ENCODE measurements at places on chromosomes 5 and 9. TPM values are rescaled to one million over a fixed set of nuclear protein-coding genes. Genes with fewer than 3 reads are reported as not detected.
A peak's percentile ranks its signal among the peaks of the same experiment; 100 is the strongest.

GRCh38 chr5:141503681-141504080 lies 14.8 kb downstream of the PCDHGC5 start:
- H3K27ac ChIP-seq: no peak overlapping the region
- H3K36me3 ChIP-seq: peaks cover 49% of the 10 kb centered on the region
- no peaks in the 10 kb centered on the region for H3K27me3 ChIP-seq

Gene UNC13B
- 8.1 TPM for polyA plus RNA-seq

- no peak for DNase-seq
- H3K4me3 ChIP-seq: no peak overlapping the region
- H3K36me3 ChIP-seq: no peaks in the 10 kb centered on the region
- no peak overlapping the region for H3K27ac ChIP-seq
Measured at GRCh38 chr5:172858990-172859811, 25.1 kb downstream of the ERGIC1 start.

- H3K4me1 ChIP-seq: no peaks in the 10 kb centered on the region
- H3K27me3 ChIP-seq: no peaks in the 10 kb centered on the region
- H3K36me3 ChIP-seq: no peaks in the 10 kb centered on the region
- no peak overlapping the region for H3K4me3 ChIP-seq
- H3K27ac ChIP-seq: no peak overlapping the region
Measured at GRCh38 chr5:31121224-31121623, 72.3 kb upstream of the CDH6 start.

GRCh38 chr5:1315709-1316587 lies 21.1 kb upstream of the TERT start:
- no peak for DNase-seq
- no peak overlapping the region for H3K27ac ChIP-seq
- no peak overlapping the region for H3K4me3 ChIP-seq

GRCh38 chr5:35274839-35275509 lies 44.7 kb upstream of the PRLR start:
- no peak overlapping the region for H3K27ac ChIP-seq
- no peaks in the 10 kb centered on the region for H3K27me3 ChIP-seq
- no peak for DNase-seq
- H3K4me3 ChIP-seq: no peak overlapping the region
- H3K36me3 ChIP-seq: no peaks in the 10 kb centered on the region
- H3K4me1 ChIP-seq: no peaks in the 10 kb centered on the region

- DNase-seq: no peak
- no peaks in the 10 kb centered on the region for H3K27me3 ChIP-seq
- H3K4me1 ChIP-seq: no peaks in the 10 kb centered on the region
Measured at GRCh38 chr5:60672693-60673264, 27.2 kb downstream of the DEPDC1B start.

Gene CENPH
- polyA plus RNA-seq: 14.6 TPM

Gene PLAC8L1
- polyA plus RNA-seq: 0.55 TPM

GRCh38 chr5:1052641-1053390 lies 44.2 kb downstream of the NKD2 start:
- H3K27ac ChIP-seq: no peak overlapping the region
- no peak overlapping the region for H3K4me3 ChIP-seq
- H3K4me1 ChIP-seq: peaks cover 3% of the 10 kb centered on the region
- peak; percentile 44 for DNase-seq

Gene CDKN2B
- polyA plus RNA-seq: 6.3 TPM

Gene IFNA8
- not detected for polyA plus RNA-seq

GRCh38 chr5:78675956-78676730 lies 27.6 kb upstream of the LHFPL2 start:
- no peaks in the 10 kb centered on the region for H3K36me3 ChIP-seq
- no peaks in the 10 kb centered on the region for H3K27me3 ChIP-seq
- no peak for DNase-seq
- H3K4me1 ChIP-seq: peaks cover 12% of the 10 kb centered on the region
- no peak overlapping the region for H3K4me3 ChIP-seq

Gene DOCK8
- not detected for polyA plus RNA-seq

DNA sequence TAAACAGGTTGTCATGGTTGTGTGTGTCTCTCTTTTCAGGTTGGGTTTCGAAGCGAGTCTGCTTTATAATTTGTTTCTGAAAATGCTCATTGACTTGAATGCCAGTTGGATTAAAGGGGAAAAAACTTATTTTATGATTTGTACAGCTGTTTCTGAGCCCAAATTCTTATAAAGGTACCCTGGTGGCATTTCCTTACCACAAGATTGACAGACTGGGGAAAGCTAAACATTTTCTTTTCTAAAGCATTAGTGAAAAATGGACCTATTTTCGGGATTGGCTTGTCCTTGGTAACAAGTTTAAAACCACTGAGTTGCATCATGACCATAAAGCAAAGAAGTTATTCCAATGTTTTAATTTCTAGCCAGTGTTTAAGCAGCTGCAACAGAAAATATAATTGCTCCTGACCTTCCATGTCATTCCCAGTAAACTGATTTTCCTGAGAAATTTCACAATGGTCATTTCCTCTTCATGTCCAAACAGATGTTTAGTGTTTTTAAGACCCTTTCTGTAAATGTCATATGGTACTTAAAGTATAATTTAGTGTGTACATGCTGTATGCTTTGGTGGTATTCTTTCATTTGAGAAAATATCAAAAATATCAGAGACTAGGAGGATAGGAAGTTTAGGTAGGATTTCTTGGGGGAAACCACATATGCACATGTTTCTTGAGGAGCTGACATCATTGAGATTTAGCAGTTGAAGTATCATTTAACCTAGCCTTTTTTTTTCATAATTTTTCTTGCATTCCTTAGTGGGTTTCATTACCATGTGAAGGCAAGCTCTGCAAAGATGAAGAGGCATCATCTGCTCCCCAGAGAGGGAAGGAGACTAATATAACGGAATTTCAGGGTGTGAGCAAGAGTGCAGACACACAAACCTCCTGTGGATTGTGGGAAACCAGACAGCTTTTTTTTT lies 667.1 kb upstream of the RGMB start:
- no peaks in the 10 kb centered on the region for H3K27me3 ChIP-seq
- no peaks in the 10 kb centered on the region for H3K36me3 ChIP-seq
- H3K27ac ChIP-seq: no peak overlapping the region
- DNase-seq: no peak
- H3K4me1 ChIP-seq: peaks cover 9% of the 10 kb centered on the region
- no peak overlapping the region for H3K4me3 ChIP-seq

Gene C7
- 11.1 TPM for polyA plus RNA-seq

Gene GMCL2
- not detected for polyA plus RNA-seq

DNA sequence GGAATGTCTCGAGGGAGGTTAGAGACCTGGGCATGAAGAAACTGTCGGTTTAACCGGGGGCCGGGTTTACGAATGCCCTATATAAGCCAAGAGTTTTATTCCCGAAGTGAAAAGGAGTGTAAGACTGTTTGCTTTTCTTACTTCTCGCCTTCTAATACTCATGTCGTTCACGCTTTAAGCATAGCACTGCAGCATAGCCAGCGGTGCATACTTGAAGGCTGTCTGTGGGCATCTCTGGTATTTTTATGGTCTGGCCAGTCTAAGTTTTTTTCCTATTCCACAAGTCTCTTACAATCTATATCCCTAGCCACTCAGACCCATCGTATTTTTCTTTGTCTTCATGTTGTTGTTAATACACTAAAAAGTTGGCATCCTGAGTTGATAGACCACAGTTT lies 1.2 kb downstream of the UHRF2 start:
- H3K27ac ChIP-seq: peak overlapping the region; percentile 73
- peaks cover 19% of the 10 kb centered on the region for H3K4me1 ChIP-seq
- no peak for DNase-seq
- peaks cover 16% of the 10 kb centered on the region for H3K36me3 ChIP-seq

DNA sequence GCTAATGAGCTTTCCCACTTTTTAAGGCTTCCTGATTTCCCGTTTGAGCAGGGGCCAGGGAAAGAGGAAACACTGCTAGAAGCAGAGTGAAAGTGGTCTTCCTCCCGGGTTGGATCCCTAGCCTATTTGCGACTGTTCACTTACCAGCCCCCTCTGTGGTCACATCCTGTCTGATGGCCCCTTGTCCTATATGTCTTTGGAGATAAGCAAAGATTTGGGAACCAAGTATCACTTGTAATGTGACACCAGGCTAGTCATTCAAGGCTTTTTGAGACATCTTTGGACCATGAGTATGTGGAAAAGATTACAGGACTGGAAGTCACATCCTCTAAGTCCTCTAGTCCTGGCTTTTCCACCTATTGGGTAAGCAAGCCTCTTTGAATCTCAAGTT lies 6.1 kb downstream of the DNAJB5 start:
- peaks cover 42% of the 10 kb centered on the region for H3K4me1 ChIP-seq
- H3K4me3 ChIP-seq: no peak overlapping the region
- peaks cover 7% of the 10 kb centered on the region for H3K36me3 ChIP-seq
- H3K27me3 ChIP-seq: no peaks in the 10 kb centered on the region
- H3K27ac ChIP-seq: no peak overlapping the region

Gene HEMGN
- polyA plus RNA-seq: not detected

DNA sequence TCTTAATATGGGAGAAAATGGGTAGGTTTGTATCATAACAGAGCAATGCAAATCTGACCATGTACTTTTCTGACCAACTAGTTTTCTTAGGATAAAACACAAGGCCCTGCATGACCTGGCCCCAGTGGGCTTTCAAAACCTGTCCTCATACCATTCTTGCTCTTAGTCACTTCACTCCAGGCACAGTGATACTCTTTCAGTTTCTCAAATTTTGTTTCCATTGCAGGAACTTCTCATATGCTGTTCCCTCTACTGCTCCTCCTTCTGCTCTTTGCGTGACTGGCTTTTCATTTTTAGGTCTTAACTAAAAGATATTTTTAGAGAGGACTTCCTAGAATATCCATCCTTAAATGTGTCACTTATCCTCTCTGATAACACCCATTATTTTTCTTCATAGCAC lies 112.4 kb downstream of the INIP start:
- H3K27me3 ChIP-seq: no peaks in the 10 kb centered on the region
- DNase-seq: no peak
- H3K27ac ChIP-seq: no peak overlapping the region
- no peaks in the 10 kb centered on the region for H3K36me3 ChIP-seq
- no peak overlapping the region for H3K4me3 ChIP-seq
- peaks cover 13% of the 10 kb centered on the region for H3K4me1 ChIP-seq

DNA sequence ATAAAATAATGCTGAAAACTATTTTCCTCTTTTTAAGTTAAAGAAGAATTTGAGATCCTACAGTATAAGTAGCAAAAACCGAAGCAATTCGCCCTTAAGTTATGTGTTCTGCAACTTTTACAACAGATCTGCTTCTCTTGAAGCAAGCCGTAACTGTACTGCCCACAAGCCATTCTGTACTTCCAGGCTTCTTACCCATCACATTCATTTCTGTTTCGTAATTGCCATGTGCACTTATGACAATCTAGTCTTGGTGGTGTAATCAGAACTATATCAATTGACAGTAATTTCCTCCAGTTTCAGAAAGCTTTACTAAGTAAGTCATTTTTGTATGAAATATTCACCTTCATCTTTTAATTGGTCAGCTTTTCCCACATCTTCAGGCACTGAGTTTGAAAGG lies 13.8 kb downstream of the SGTB start:
- no peak overlapping the region for H3K27ac ChIP-seq
- no peaks in the 10 kb centered on the region for H3K27me3 ChIP-seq
- H3K4me3 ChIP-seq: no peak overlapping the region
- no peak for DNase-seq

Gene MOB3B
- 0.90 TPM for polyA plus RNA-seq

- no peaks in the 10 kb centered on the region for H3K27me3 ChIP-seq
- no peaks in the 10 kb centered on the region for H3K4me1 ChIP-seq
- H3K4me3 ChIP-seq: no peak overlapping the region
- DNase-seq: no peak
Measured at GRCh38 chr5:33300209-33300742, 140.5 kb upstream of the TARS1 start.

DNA sequence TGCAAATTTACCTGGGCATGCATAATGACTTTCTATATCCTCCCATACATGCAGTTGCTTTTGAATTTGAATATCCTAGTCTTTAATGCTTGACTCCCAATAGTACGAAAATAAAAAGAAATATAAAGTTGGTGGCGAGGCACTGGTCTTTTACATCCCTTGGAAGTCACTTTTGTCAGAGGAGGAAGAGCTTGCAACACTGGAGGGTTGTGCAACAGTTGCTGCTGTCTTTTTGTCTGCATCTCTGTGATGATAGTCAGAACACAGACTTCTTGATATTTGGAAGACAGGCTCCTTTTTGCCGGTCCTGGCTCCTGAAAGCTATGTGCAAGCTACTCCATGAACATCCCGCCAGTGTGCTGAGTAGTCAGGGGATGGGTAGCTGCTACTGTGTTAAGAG lies 16.8 kb upstream of the SGCD start:
- no peak for DNase-seq
- no peaks in the 10 kb centered on the region for H3K4me1 ChIP-seq
- no peak overlapping the region for H3K27ac ChIP-seq
- no peak overlapping the region for H3K4me3 ChIP-seq

Gene CCDC192
- polyA plus RNA-seq: not detected

DNA sequence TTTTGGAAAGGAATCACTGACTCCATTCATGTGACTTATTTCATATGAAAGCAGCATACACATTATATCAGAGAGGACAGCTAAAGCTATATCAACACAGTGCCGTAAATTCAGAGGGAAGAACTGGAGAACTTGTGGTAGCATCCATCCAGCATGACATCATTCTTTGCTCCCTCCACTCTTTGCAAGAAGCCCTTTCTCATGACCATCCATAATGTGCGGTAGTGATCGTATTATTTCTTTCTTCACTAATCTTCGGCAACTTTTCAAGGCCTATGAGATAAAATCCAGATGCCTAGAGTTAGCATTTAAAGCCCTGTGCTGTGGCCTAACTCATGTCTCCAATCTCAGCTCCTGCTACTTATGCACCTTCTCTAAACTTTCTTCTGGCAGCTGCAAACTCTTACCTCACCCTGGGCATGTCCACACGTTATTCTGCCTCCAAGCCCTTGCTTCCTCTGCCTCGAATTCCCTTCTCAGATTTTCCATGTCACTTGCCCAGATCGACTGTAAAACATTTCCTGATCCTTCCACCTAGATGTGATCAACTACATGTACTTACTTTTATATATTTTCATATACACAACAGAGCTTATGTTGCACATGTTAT lies 307.3 kb upstream of the SGCD start:
- H3K27ac ChIP-seq: no peak overlapping the region
- no peaks in the 10 kb centered on the region for H3K27me3 ChIP-seq
- DNase-seq: no peak
- no peak overlapping the region for H3K4me3 ChIP-seq

DNA sequence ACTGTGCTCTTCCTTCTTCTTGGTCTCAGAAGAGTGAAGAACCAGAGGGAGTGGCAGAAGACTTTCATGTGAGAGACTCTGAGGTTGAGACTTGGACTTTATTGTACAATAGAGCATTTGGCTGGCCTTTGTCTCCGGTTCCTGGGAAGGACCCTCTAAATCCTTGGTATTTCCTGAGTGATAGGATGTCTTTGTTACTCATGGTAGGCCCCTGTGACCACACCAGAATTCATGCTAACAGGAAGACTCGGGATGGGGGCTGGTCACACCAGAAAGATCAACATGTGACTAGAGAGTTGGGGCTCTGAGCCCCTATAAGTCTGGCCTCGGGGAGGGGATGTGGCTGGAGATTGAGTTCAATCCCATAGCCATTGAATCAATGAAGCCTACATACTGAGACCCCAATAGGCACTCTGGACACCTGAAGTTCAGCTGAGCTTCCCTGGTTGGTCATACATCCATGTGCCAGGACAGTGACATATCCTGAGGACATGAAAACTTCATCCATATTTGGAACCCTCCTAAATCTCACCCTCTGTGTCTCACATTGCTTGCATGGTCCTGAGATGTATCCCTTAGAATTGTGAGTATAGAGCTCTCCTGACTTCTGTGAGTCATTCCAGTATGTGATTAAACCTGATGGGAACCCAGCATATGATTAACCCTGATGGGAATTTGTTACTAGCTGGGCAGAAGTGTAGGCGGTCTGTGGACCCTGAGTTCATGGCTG lies 201.7 kb downstream of the GADD45G start:
- H3K4me1 ChIP-seq: peaks cover 34% of the 10 kb centered on the region
- no peaks in the 10 kb centered on the region for H3K36me3 ChIP-seq
- H3K4me3 ChIP-seq: no peak overlapping the region
- no peak for DNase-seq
- no peak overlapping the region for H3K27ac ChIP-seq
- no peaks in the 10 kb centered on the region for H3K27me3 ChIP-seq
